Activated T-cell treated with anti-CD3 and anti-CD28 coated beads, Interleukin-2, amount 50 U/mL, for 24 hours (primary cell): ENCODE measurements at places on chromosomes 3 and 15.

- DNase-seq = no peak
Observed at GRCh38 chr3:119258915-119259314, 18.2 kb upstream of the B4GALT4 start.

DNA sequence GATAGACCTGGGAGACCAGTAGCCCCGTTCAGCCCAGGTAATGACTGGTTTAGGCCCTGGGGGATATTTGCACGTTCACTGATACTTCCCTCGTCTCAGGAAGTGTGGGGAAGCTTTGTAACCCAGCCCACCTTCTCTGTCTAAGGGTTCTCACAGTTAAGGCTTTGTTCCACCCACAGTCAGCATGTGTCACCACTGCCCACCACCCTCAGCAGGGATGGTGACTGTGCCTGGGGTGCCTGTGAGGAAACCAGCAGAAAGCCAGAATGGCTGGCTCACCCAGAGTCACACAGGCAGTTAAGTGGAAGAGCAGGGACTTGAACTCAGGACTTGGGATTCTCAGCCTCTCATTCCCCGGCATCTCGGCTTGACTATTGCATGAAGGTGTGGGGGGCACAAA lies 5.2 kb downstream of the KBTBD13 start:
- no peak for DNase-seq

- no peak for DNase-seq
Observed at GRCh38 chr3:65401359-65402305, 637.1 kb downstream of the MAGI1 start.

- no peak for DNase-seq
Observed at GRCh38 chr15:88141269-88141889, 115.2 kb downstream of the NTRK3 start.

DNA sequence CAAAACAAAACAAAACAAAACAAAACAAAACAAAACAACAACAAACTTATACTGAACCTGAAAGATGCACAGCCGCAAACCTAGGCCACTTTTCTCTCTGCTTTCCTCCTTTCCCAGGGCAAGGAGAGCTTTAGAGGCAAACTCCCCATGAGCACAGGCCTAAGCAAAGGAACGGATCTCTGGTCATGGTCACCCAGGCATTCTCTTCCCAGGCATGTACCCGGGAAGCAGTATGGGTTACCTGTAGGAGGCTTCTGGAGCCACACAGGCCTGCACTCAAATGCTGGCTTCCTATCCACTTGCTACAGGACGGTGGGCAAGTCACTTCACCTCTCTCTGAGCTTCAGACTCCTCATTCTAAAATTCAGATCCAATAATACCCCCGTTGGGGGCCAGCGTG lies 171.8 kb downstream of the SMAD6 start:
- no peak for DNase-seq

DNA sequence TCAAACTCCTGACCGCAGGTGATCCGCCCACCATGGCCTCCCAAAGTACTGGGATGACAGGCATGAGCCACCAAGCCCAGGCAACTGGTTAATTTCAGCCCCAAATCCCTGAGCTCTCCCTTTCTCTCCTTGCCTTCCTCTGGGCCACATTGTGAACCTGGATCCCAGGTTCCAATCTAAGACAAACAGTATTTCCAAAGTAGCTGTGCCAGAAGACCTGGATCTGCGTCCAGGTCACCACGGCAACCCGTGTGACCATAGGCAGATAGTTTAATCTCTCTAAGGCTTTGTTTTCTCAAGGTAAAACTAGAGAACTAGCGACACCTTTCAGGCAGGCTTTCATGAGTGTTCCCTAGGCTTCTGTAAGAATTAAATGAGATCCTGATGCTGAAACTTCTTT lies 5.9 kb upstream of the RBPMS2 start:
- no peak for DNase-seq

- no peak for DNase-seq
Observed at GRCh38 chr3:150261418-150261817, 146.7 kb upstream of the TSC22D2 start.

GRCh38 chr15:28165791-28166190 lies 66.7 kb upstream of the OCA2 start:
- no peak for DNase-seq
